ENCODE measurements at places on chromosomes 3 and 15. TPM values are rescaled to one million over a fixed set of nuclear protein-coding genes. Genes with fewer than 3 reads are reported as not detected.
A peak's percentile ranks its signal among the peaks of the same experiment; 100 is the strongest.

GRCh38 chr3:172449466-172450149 lies 1.4 kb upstream of the GHSR start:
- peak; percentile 89 for DNase-seq

HYAL1 gene
- total RNA-seq: 3.0 TPM

GRCh38 chr3:175384569-175384968 lies 525.4 kb downstream of the NAALADL2 start:
- no peak for DNase-seq

DNA sequence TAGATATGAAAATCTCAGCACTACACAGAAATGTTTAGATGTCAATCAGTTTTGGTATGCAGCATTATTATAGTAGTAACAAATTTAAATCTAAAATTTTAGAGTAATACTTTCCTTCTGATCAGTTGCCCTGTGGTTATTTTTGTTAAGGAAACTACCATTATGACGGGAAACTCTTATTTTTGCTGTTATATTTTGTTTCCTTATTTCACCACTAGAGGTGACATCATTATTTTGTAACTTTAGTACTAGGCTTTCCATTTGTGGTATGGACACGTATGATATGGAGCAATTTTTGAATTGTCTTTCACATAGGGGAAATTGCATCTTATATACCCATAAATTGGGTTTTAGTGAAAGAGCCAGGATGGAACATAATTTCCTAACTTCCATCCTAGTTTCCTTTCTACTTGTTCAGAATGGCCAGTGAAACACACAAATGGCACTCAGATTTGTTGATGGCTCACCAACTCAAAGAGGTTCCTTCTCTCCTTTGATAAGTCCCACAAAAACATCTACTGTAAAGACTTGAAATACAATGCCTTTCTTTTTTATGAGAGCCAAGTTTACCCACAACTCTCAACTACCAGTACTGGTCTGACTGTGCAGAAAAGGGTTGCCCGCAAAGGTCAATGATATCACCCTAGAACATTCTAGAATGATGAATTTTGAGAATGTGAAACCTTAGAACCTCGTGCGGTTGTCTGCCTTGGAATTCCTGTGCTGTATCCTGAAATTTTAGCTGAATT lies 19.4 kb upstream of the PPP4R2 start:
- no peak for DNase-seq

- DNase-seq: peak; percentile 50
These were observed 11.0 kb downstream of the SHOX2 start for GRCh38 chr3:158095111-158095813.

DNA sequence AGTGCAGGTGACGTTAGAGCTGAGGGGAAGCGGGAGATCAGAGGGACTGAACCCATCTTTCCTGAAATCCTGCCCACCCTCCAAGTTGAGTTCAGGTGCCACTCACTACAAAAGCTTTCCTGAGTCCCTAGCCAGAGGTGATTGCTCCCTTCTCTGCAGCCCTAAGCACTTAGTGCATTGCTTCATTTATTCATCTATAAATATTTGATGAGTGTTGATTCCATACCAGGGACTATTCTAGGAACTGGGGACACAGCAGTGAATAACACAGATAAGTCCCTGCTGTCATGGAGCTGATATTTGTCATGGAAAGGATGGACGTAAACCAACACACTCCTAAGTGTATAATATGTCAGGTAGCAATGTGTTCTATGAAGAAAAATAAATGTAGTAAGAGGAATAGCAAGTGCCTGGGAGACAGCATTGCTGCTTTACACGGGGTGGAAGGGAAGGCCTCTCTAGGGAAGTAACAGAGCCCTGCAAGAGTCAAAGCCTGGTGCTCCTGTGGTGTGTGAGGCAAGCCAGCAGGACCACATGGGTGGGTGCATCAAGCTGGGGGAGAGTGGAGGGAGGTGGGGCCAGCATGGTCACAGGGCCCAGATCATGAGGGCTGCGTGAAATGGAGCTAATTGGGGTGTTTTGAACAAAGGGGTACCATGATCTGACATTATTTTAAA lies 18.6 kb downstream of the ALPK3 start:
- no peak for DNase-seq

GRCh38 chr15:44087578-44088465 lies 107.2 kb downstream of the FRMD5 start:
- no peak for DNase-seq

- no peak for DNase-seq
These were observed 201.3 kb downstream of the RBMS3 start for GRCh38 chr3:29481969-29482767.

ATP8B4 gene
- total RNA-seq: 2.7 TPM
